ENCODE measurements at places on chromosomes 12 and 14.
A peak's percentile ranks its signal among the peaks of the same experiment; 100 is the strongest.

GRCh38 chr14:53391631-53392285 lies 238.6 kb upstream of the DDHD1 start:
- H3K36me3 ChIP-seq: no peaks in the 10 kb centered on the region
- ATAC-seq: no peak
- H3K27me3 ChIP-seq: no peaks in the 10 kb centered on the region

GRCh38 chr12:91887957-91888356 lies 257.7 kb downstream of the BTG1 start:
- H3K36me3 ChIP-seq: no peaks in the 10 kb centered on the region
- H3K27ac ChIP-seq: no peak overlapping the region
- H3K27me3 ChIP-seq: no peaks in the 10 kb centered on the region
- ATAC-seq: no peak
- H3K4me3 ChIP-seq: no peak overlapping the region

DNA sequence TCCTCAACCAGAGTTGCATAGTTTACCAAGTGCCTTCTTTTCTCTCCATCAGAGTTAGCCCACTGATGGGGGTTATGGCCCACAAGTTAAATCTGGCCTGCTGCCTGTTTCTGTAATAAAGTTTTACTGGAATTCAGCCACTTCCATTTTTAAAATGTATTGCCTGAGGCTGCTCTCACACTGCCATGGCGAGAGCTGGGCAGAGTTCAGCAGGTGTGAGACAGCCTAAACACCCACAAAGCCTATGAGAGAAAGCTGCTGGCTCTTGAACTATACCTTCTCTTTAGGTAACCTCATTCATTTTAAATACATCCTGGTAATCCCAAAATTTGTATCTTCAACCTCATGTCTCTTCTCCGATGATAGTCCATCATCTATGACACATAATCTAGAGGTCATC lies 86.1 kb downstream of the BCL2L14 start:
- no peaks in the 10 kb centered on the region for H3K4me1 ChIP-seq
- ATAC-seq: no peak
- H3K36me3 ChIP-seq: peaks cover 33% of the 10 kb centered on the region
- no peak overlapping the region for H3K27ac ChIP-seq
- H3K27me3 ChIP-seq: no peaks in the 10 kb centered on the region

- H3K4me1 ChIP-seq: peaks cover 3% of the 10 kb centered on the region
- H3K36me3 ChIP-seq: no peaks in the 10 kb centered on the region
- H3K27me3 ChIP-seq: peaks cover 55% of the 10 kb centered on the region
- ATAC-seq: peak; percentile 10
- no peak overlapping the region for H3K27ac ChIP-seq
Observed at GRCh38 chr14:70642303-70643235, 853 bp downstream of the TTC9 start.

DNA sequence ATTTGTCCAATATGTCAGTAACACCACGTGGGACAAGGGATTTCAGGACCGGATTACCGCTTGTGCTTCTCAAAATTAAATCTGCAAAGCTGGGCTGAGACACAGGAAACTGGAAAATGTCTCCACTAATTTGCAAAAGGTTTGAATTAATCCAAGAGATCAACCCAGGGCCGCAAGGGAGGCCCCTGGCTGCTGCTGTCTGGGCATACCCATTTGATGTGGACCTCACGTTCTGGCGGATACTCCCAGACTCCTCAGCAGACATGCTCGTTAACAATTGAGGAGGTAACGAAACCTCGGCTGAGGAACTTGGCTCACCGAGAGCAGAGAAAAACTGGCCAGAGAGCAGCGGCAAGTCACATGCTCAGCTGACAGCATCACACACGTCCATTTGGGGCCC lies 180.6 kb downstream of the SLC15A4 start:
- ATAC-seq: no peak
- no peaks in the 10 kb centered on the region for H3K27me3 ChIP-seq
- H3K27ac ChIP-seq: no peak overlapping the region
- peak overlapping the region; percentile 11 for H3K4me3 ChIP-seq
- H3K36me3 ChIP-seq: no peaks in the 10 kb centered on the region

DNA sequence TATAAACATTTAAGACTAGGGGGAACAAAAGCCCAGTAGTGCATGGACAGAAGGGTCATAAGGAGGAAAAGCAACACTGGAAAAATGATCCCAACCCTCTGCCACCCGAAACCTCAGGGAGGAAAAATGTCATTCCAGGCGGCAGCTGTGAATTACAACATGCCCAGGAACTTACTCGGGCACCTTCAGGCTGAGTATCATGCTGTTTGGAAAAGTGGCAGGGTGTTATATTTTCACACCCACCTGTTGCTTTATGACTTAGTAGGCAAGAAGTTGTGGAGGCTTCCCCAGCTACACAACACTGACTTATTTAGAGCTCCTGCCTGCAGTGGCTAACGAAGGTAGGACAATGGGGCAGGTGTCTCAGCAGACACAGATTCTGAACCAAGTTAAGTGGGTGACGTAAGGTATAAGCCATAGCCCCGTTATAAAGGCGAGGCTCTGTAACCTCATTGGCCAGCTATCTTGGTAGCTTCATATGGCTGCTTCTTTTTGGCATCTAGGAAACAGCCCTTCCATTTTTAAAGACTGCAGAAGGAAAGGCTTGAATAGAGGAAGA lies 96.1 kb upstream of the IFNG-AS1 start:
- H3K4me1 ChIP-seq: no peaks in the 10 kb centered on the region
- no peak for ATAC-seq
- H3K36me3 ChIP-seq: no peaks in the 10 kb centered on the region
- no peak overlapping the region for H3K27ac ChIP-seq

GRCh38 chr12:26938701-26939062 lies 412 bp downstream of the FGFR1OP2 start:
- no peaks in the 10 kb centered on the region for H3K36me3 ChIP-seq
- peak overlapping the region; percentile 83 for H3K27ac ChIP-seq
- peaks cover 57% of the 10 kb centered on the region for H3K4me1 ChIP-seq
- ATAC-seq: peak; percentile 27
- H3K4me3 ChIP-seq: peak overlapping the region; percentile 87
